ENCODE measurements at places on chromosomes 12 and 14. TPM values are rescaled to one million over a fixed set of nuclear protein-coding genes. Genes with fewer than 3 reads are reported as not detected.

MORN3 gene
- 0.23 TPM for total RNA-seq

KRT72 gene
- total RNA-seq, result not detected

FLRT2 gene
- total RNA-seq, result 4.1 TPM

NUBPL gene
- total RNA-seq, result 8.1 TPM

ZC2HC1C gene
- 3.6 TPM for total RNA-seq

NR1H4 gene
- total RNA-seq, result 0.08 TPM

MYO1H gene
- not detected for total RNA-seq

CLEC4A gene
- total RNA-seq, result not detected

CEP290 gene
- total RNA-seq, result 6.6 TPM

MYF5 gene
- not detected for total RNA-seq

TMED10 gene
- 327 TPM for total RNA-seq

NUP37 gene
- total RNA-seq, result 90.8 TPM

NUDT4 gene
- 27.8 TPM for total RNA-seq

SCNN1A gene
- 15.6 TPM for total RNA-seq

EEF1AKMT3 gene
- 6.2 TPM for total RNA-seq

FGF23 gene
- not detected for total RNA-seq

PMCH gene
- total RNA-seq, result not detected

Data from A549 treated with CORT108297 at 1 μM for 4 hours (cell line).